ENCODE measurements at places on chromosomes 5 and 9.

- DNase-seq = no peak
Measured at GRCh38 chr5:42267091-42267490, 156.1 kb upstream of the GHR start.

DNA sequence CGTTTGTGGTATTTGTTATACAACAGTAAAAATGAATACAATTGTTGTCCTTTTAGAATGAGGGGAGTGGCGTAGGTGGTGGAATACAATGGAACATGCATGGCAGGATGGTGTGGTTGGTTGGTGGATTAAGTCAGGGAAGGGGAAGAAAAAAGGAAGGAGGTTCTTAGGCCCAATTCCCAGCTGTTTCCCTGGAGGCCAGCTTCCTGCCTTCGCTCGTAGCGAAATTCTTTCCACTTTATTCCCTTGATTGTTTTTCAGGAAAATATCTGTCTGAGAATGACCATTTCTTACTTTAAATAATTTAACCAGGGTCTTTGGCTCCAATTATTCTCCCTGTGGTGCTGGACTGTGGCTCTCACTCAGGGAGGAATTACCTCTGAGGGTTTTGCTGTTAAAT, 24.1 kb upstream of the DMAC1 start:
- DNase-seq = no peak

- no peak for DNase-seq
Measured at GRCh38 chr5:15501091-15501791, 1.3 kb downstream of the FBXL7 start.

GRCh38 chr5:9698841-9699240, 68.7 kb upstream of the TAS2R1 start:
- DNase-seq = no peak

GRCh38 chr9:115127191-115127817, 9.3 kb upstream of the TNC start:
- no peak for DNase-seq

- DNase-seq = no peak
Measured at GRCh38 chr5:138974227-138975063, 99.3 kb upstream of the LRRTM2 start.

DNA sequence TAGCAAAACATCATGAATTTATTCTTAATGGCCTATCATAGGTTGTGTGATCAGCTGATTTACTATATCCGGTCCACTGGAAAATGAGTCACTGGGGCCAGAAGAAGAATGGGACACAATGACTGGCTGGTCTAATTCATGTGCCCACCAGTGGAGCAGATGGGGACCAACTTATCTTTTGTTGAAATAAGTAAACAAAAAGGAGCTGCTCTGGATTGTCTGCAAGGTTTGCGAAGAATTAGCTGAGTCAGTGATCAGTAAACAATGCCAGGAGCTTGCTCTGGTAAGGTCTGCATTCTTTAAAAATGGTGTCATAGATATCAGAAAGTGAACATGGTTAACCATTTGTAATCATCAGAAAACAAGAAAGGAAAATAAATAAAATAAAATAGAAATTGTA, 128.0 kb downstream of the RASEF start:
- DNase-seq = no peak

- DNase-seq = no peak
Measured at GRCh38 chr5:666816-667498, 26.2 kb downstream of the TPPP start.
